ENCODE measurements at places on chromosomes 11 and 22.

DNA sequence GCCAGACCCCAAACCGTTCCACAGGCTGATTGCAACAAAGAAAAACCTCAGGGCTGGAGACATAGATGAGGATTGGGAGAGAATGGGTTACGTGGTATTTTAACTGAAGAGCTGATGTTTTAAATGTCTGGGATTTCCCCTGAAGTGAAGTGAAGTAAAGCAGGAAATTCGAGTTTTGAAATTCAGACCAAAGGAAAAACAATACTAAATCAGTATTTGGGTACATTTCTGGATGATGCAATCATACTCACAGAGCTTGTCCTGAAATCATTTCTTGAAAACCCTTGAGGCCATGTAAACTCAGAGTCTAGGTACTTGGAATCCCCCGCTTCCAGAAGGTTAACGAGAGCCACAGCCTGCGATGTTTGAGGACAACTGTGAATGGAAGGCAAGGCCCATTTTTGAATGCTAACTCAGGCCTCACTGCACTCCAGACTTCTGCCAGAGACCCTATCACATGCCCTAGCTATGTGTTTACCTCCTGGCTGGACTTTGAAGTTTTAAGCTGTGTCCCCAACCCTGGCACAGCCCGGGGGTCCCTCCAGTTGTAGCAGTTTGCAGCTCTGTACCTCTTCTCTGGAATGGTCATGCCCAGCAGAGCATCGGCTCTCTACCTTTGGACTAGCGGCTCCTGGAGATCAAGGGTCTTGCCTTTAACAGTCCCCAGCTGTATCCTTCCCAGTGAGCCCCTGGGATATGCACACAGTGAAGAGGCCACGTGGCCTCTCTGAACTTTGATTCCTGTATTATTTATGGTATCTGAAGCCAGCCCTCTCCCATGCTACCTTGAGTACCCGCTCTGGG is 5.4 kb upstream of the FTH1 start:
- DNase-seq, result no peak

- DNase-seq, result no peak
Measured at GRCh38 chr11:85718991-85719807, 33.2 kb upstream of the CCDC89 start.

GRCh38 chr11:8747173-8747572 is 64.6 kb downstream of the RPL27A start:
- no peak for DNase-seq

GRCh38 chr11:1660111-1660867 is 30.7 kb downstream of the KRTAP5-5 start:
- no peak for DNase-seq

- no peak for DNase-seq
Measured at GRCh38 chr22:35812600-35812999, 94.9 kb downstream of the APOL5 start.

DNA sequence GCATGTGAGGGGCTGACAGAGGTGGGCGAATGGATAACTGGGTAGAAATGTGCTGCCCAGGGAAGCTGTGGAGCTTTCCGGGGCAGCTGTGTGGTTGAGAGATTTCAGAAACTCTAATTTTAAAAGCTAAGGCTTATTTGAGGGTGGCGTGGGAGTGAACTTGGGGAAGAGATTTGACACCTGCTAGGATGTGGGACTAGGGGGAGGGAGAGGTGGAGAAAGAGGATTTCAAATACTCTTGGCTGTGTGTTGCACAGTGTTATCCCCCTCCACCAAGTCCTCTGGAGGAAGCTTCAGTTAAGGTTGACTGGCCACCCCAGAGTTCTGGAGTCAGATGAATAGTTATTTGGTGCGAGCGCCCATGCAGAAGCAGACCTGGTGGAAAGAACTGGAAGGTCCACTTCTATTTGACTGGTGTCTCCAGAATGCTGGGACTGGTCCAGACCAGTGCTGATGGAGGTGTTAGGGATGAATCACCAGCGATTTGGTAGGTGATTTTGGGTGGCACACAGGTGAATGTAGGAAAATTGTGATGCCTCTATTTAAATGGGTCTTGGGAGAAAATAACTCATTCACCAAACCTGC is 72.8 kb upstream of the ALX4 start:
- DNase-seq, result no peak

GRCh38 chr11:105197071-105197815 is 57.7 kb upstream of the CARD18 start:
- DNase-seq, result no peak

DNA sequence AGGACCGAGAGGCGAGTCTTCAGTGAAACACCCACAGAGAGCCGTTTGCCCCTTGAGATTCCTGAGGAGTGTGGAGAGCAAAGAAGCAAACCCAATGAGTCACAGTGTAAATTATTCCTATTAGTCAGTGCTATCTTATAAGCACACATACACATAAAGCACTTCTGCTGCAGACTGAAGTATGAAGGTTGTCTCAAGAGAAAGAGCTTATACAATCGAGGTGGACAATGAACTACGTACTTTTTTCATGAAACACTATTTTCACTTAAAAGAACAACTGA is 37.3 kb downstream of the GALNT18 start:
- no peak for DNase-seq

DNA sequence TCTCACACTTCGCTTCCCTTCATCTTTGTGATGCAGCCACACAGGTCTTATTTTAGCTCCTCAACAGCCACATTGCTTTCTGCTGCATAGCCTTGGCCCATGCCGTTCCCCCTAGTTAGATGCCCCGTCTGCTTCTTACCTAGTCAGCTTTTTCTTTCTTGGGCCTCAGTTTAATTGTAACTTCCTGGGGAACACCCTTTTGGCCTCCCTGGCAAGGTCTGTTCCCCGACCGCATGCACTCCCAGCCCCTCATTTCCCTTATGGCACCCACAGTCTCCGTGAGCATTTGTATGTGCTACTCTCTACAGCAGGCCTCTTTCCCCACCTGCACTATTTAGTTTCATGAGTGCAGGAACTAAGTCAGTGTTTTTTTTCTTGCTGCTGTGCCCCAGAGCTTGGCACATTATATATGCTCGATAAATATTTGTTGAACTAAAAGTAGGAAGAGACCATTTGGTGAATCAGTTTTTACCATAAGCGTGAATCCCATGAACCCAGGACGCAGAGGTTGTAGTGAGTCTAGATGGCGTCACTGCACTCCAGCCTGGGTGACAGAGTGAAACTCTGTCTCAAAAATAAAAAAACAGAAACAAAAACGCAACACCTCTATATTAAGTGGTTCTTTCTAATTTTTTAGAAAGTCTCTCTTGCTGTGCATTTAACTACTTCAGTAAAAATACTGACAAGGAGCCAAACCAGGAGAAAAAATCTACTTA is 38.5 kb downstream of the TNRC6B start:
- peak; percentile 19 for DNase-seq

DNA sequence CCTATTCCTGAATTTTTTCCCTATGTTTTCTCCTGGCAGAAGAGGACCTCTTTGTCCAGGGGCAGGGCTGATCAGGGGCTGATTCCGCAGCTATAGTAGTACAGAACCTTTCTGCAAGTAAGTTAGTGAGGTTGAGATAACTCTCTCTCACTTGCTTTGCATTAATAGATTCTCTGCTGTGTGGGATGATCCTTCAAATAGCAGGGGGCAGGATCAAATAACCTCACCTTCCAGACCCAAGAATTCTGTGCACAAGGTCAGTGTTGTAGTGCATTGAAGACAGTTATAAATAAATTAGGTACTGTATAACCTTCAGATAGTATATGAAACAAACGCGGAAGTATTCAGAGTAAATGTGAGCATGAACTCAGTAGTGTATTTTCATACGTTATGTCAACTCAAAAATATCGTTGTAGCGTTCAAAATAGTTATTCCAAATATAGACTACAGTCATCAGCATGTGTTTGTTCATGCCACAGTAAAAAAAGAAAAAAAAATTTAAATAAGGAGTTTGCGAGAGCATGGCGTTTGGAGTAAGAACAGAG is 278 bp downstream of the MMP26 start:
- no peak for DNase-seq

DNA sequence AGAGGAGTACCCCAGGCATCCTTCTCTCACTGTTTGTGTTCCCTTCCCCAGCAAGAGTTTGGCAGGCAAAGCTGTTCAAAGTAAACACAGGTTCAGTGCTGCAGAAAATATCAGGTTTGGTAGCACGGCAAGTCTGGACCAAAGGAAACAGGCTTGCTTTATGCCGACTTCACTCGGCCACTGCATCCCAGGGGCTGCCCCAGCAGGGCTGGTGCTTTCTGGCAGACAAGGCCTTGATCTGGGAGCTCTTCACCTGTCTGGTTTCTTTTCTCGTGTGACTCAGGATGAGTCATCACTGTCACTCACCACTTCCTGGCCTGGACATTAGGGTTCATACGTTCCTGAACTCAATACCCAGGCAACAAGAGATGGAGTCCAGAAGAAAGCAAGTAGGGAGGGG is 52.6 kb upstream of the NAV2 start:
- no peak for DNase-seq

DNA sequence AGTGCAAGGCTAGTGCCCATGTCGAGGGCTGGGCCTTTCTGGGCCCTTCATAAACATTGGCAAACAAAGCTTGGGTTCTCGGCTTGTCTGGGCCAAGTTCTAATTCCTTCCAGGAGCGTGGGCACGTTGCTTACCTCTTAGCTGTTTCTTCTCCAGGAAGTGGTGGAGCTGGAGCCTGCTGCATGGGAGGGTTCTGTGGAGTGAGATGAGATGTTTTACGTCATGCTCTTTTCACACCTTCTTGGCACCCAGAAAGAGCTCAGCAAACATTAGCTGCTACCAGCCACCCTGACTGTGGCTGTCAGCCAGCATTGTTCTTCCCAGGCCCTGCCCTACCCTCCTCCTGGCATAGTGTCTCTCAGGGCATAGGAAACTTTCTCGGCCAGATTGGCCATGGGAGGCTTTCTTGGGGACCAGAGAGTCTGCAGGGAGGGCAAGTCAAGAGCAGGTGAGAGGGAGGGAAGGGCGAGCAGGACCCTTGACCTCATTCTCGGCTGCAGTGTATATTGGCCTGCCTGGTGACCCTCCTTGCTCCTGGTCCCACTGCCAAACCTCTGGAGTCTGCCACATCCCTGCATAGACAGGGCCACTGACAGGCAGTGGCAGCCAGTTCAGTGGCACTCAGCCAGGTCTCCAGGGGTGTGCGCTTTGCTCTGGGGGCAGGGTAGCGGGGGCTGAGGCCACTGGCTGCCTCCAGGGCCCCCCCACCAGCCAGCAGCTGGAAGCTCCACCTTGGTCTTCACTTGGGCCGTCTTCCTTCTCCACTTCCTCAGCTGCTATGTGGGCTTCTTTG is 98.8 kb downstream of the BCR start:
- DNase-seq, result peak; percentile 61

GRCh38 chr22:40726514-40726913 is 47.2 kb downstream of the MCHR1 start:
- no peak for DNase-seq

- DNase-seq, result no peak
Measured at GRCh38 chr11:71979602-71980001, 19.1 kb upstream of the IL18BP start.

DNA sequence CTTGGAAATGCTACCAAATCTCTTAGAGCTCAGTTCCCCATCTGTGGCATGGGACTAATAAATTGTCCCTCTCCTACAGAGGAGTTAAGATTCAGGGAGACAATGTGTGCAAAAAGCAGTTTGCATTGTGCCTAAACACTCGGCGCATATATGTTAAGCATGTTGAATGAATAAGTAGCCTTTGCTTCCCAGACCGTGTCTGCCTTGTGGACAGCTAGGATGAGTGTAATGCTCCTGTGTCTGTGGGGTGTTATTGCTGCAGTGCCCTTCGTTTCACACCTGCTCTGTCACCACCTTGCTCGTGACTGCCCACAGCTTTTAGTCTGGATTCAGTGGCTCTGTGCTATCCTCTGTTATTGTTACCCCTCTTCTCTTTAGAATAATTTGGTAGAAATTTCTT is 14.1 kb downstream of the ENDOD1 start:
- no peak for DNase-seq

GRCh38 chr11:44978961-44979331 is 28.3 kb upstream of the TP53I11 start:
- no peak for DNase-seq

- no peak for DNase-seq
Measured at GRCh38 chr11:35911616-35912165, 32.2 kb upstream of the LDLRAD3 start.

DNA sequence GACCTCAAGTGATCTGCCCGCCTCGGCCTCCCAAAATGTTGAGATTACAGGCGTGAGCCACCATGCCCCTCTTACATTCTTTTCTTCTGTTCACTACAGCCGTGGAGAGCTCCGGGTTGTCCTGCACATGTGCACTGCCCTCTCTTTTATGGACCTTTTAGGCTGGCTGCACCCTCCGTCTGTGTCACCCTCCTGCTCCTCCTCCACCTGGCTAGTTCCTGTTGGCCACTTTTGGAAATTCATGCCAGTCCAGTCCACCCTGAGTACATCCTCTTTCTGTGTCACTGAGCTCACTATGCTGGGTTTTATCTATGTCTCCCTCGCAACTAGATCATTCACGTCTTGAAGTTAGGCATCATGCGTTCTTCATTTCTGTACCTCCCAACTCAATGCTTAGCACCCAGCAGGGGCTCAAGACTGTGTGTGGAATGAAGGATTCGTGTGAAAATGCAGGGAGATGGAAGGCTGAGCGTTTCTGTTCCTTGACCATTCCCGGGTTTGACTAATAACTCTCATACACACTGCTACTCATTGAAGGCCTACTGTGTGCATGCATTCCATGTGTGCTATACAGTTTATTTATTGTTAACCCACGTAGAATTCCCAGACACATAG is 60.6 kb downstream of the PTPRJ start:
- no peak for DNase-seq

GRCh38 chr11:10728789-10729472 is 22.1 kb upstream of the CTR9 start:
- no peak for DNase-seq

GRCh38 chr11:61362542-61362875 is 335 bp downstream of the TMEM138 start:
- DNase-seq, result peak; percentile 29

GRCh38 chr11:57436031-57436430 is 9.1 kb upstream of the SLC43A3 start:
- no peak for DNase-seq

DNA sequence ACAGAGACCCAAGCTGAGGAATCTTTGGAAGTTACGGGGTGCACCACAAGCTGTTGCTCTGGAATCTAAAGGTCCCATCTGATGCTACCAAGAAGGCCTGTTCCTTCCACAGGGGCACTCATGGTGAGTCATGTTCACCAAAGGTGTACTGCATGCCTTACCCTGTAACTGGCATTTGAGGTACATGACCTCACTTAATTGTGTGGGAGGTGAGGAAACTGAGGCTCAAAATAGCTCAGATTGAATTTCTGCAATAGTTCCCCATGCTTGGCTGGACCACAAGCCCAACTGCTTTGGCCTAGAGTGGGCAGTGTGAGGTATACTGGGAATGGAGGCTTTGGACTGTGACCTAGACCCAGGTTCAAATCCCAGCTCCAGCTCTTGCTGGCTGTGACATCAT is 8.2 kb downstream of the MTFP1 start:
- no peak for DNase-seq

GRCh38 chr11:116114198-116114651 is 610.0 kb upstream of the CADM1 start:
- DNase-seq, result no peak
